ENCODE measurements at places on chromosomes 11 and 22. TPM values are rescaled to one million over a fixed set of nuclear protein-coding genes. Genes with fewer than 3 reads are reported as not detected.

Gene THOC5
- total RNA-seq: 73.7 TPM

Gene KCNJ1
- not detected for total RNA-seq

Gene C11orf91
- not detected for total RNA-seq

Gene C11orf87
- total RNA-seq: under 0.01 TPM

Gene RSF1
- 18.5 TPM for total RNA-seq

Gene MS4A2
- not detected for total RNA-seq

Gene HEPHL1
- total RNA-seq: under 0.01 TPM

Gene CCDC188
- total RNA-seq: not detected

Gene DUSP8
- 0.28 TPM for total RNA-seq

Gene KIRREL3
- total RNA-seq: 10.9 TPM

Gene GDPD4
- total RNA-seq: not detected

Gene MMP12
- total RNA-seq: not detected

Gene TRMT2A
- 12.8 TPM for total RNA-seq

Gene RFPL3
- total RNA-seq: not detected

Gene TBX10
- not detected for total RNA-seq

Gene SEPTIN5
- 16.8 TPM for total RNA-seq

Gene NLRP14
- under 0.01 TPM for total RNA-seq

Gene KRTAP5-8
- not detected for total RNA-seq

Gene DAGLA
- 0.90 TPM for total RNA-seq

Gene PANX2
- total RNA-seq: under 0.01 TPM

Gene SPTBN2
- total RNA-seq: 0.18 TPM

Gene PHF5A
- total RNA-seq: 50.9 TPM

Gene CCDC73
- not detected for total RNA-seq

Gene ACRV1
- not detected for total RNA-seq

Gene PGM2L1
- total RNA-seq: 2.8 TPM

Gene CBY1
- total RNA-seq: 14.2 TPM

Gene PATE2
- total RNA-seq: not detected

Gene OR51B5
- 0.54 TPM for total RNA-seq

Gene NRGN
- 0.83 TPM for total RNA-seq

Gene MFNG
- total RNA-seq: not detected

Gene OR8D4
- total RNA-seq: not detected

Gene RPS6KB2
- total RNA-seq: 58.4 TPM

Gene MRPL17
- total RNA-seq: 70.3 TPM

Gene SEPTIN3
- under 0.01 TPM for total RNA-seq

Gene TRIM51G
- total RNA-seq: not detected

Gene FANCF
- 7.5 TPM for total RNA-seq

Gene MPZL3
- 0.36 TPM for total RNA-seq

Gene PLAAT5
- not detected for total RNA-seq

Gene WNT7B
- total RNA-seq: under 0.01 TPM

Gene KIAA1671
- total RNA-seq: under 0.01 TPM

Gene HOATZ
- total RNA-seq: not detected

Gene TSPAN18
- total RNA-seq: 0.36 TPM

Gene MRGPRX3
- not detected for total RNA-seq

Gene CLCF1
- 5.6 TPM for total RNA-seq

Gene FGF3
- total RNA-seq: not detected

Gene SUSD2
- 0.18 TPM for total RNA-seq

Gene FAT3
- total RNA-seq: 2.2 TPM

Gene XKR3
- not detected for total RNA-seq

Gene SLC17A6
- total RNA-seq: not detected

Gene GLB1L3
- not detected for total RNA-seq

Gene DGAT2
- total RNA-seq: 2.2 TPM

Gene E2F8
- 1.1 TPM for total RNA-seq

Gene C22orf42
- total RNA-seq: not detected

Gene MMP26
- total RNA-seq: not detected

Gene CD248
- total RNA-seq: 19.5 TPM

Gene SCT
- not detected for total RNA-seq

Gene MAJIN
- not detected for total RNA-seq

Data from IMR-90 (cell line).